Activated CD4-positive, alpha-beta T cell treated with anti-CD3 and anti-CD28 coated beads for 36 hours (primary cell): ENCODE measurements at places on chromosomes 12 and 14.
A peak's percentile ranks its signal among the peaks of the same experiment; 100 is the strongest.

DNA sequence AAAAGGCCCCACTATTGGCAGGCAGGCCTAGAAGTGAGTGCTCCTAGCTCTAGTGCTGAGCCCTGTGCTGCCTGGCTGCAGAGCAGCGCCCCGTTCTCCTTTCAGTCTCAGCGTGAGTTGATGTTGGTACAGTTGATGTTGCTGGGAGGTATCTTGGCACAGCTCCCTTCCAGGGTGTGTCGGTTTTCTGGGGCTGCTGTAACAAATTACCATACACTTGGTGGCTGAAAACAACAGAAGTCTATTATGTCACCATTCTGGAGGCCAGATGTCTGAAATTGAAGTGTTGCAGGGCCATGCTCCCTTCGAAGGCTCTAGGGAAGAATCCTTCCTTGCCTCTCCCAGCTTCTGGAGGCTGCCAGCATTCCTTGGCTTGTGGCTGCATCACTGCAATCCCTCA is 151.4 kb downstream of the TSPAN9 start:
- no peak for DNase-seq

- DNase-seq, result no peak
Measured at GRCh38 chr14:69754487-69754886, 12.5 kb upstream of the SRSF5 start.

DNA sequence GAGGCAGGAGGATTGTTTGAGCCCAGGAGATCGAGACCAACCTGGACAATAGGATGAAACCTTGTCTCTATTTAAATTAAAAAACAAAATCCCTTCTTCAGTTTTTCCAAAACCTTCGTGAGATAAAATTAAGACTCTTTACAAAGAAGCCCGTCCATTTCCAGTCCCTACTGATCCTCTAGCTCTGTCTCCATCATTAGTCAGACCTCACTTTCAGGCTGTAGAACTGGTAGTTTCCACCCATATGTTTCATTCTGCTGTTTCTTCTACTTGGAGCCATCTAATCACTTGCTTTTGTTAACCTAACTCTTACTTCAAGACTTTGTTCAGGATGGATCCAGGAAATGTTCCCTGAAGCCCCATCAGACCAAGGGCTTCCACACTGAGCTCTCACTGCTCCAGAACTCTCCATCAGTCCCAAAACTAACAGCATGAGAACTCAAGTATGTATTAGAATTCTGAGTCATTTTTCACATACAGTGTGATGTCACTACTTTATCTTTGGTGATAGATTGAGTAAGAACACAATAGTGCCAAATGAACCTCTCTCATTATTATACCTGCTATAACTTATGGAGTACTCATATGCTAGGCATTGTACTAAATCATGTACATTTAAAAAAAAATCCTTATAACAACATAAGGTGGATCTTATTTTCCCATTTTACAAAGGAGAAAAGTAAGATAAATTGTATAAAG is 90.8 kb downstream of the PRICKLE1 start:
- DNase-seq, result no peak

GRCh38 chr14:102121567-102121966 is 18.1 kb upstream of the WDR20 start:
- no peak for DNase-seq

DNA sequence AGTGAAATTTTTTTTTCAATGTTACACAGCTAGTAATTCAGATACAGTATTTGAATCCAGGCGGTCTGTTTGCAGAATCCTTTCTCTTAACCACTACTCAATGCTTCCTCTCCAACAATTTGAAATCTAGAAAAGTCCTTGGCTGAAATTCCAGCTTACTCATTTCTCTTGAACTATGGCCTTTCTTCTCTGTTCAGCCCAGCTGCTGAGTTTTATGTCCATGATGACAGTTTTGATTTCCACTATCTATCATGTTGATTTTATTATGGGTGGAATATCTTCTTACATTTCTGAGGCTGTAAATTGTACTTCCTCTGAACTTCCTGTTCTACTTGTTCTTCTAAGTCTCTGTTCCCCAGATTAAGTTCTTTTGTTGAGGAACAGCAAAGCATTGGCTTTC is 315.3 kb downstream of the DIO2 start:
- DNase-seq, result no peak

- DNase-seq, result peak; percentile 45
Measured at GRCh38 chr12:4909734-4910501, at the start of gene KCNA1. TSS of gene KCNA1 (plus strand) at chr12:4909905. CDS start at chr12:4911379, 1,474 bp downstream.

- no peak for DNase-seq
Measured at GRCh38 chr12:75192196-75192595, 17.4 kb downstream of the KCNC2 start.

- no peak for DNase-seq
Measured at GRCh38 chr12:103326190-103326589, 169.6 kb downstream of the C12orf42 start.

DNA sequence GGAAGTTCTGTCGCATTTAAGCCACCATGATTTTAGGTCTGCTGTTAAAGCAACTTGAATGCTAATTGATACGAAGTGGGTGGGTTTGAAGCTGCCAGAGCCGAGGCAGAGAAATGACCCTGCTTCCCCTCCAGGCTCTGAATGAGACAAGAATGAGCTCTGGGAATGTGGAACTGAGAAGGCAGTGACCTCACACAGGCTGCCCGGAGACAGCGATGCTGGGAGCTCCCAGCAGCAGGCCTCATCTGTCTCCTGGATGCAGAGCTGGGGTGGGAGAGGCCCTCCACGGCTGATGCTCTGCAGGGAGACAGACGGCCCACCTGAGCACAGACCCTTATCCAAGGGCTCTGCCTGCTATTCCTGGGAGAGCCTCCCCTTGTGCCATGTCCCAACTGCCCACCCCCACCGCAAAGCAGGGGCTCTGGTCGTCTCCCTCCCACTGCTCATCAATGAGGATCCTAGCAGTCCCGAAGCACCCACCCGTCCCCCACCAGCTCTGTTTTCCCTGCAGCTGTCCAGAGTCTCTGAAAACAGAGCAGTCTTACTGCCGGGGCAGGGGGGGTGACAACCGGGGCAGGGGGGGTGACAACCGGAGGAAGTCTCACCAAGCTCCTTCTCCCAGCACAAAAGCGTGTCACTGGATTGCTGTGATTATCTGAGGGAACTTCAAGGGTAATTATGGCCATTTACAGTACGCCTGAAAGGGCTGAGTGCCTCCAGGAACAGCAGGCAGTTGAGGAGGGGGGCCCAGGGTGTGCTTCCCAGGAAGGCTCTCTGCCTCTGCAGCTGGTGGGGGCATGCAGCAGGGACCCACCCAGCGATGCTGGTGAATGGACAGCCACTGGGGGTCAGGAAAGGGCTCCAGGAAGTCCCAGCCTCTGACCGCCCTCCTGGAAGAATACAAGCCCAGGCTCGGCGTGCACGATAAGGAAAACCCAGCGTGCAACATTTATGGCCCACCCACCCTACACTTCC is 67.8 kb downstream of the CHGA start:
- DNase-seq, result no peak

DNA sequence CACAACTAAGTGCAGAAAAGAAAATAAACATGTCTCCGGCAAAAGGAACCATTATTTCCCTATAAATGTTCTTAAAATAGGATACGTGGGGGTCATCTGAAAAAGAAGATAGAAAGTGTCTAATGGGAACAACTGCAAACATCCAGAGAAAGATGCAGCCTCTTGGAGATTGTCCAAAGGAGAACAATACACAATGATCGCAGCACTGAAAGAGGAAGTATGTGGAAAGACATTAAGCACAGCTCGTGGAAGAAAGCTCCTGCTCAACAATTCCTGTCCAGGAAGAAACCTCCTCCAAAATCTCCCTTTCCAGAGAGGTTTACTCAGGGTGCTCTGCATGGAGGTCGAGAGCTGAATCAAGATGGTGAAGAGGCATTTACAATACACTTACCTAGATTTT is 2.5 kb upstream of the LALBA start:
- no peak for DNase-seq

DNA sequence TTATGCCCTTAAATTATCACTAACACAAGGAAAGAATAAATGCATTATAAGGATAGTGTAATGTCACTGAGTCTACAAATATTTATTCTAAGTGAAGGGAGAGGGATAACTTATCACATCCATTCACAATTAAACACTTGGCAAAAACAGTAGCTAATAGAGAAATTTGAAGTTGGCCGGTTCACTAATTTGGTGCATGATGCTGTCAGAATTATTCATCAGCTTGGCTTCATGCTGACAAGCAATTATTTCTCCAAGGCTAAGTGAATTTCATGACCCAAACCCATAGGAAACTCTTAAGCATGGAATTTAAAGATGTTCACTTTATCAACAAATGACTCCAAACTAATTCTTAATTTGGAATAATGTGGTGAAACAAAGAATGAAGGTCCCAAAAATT is 25.0 kb upstream of the NR1H4 start:
- DNase-seq, result no peak

DNA sequence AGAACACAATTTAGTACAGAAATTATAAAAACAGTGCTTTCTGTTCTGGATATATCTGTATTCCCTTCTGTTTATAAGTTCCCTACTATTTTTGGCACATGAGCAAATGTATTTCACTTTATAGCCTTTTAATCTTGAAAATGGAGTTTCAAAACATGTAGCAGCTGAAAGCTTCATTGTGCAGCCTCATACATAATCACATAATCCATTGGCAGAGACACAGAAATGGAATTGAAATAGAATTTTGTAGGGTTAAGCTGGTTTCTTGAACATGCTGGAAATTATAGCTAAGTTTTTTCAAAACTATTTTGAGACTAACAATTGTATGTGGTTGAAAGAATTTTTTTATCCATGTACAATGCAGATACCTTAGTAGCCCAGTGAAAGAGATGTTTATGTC is 614.3 kb upstream of the MDGA2 start:
- no peak for DNase-seq

DNA sequence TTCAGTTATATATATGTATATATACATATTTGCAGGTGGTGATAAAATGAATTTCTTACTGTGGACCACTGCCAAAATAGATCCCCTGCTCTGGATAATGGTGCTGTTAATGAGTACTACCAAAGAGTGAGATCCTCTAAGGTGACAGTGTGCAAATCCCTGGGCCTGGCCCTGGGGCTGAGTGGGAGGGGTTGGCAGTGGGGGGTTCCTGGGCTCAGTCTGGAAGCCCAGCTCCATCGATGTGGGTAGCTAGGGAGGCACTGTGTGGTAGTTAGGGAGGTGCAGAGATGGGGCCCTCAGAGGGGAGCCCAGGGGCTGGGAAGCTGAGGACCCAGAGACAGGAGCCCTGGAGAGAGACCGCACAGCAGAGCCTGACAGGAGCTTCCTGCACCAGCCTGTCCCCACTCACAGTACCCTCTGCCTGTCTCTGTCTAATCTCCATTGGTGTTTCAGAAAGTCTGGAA is 9.1 kb downstream of the KRT8 start:
- no peak for DNase-seq

DNA sequence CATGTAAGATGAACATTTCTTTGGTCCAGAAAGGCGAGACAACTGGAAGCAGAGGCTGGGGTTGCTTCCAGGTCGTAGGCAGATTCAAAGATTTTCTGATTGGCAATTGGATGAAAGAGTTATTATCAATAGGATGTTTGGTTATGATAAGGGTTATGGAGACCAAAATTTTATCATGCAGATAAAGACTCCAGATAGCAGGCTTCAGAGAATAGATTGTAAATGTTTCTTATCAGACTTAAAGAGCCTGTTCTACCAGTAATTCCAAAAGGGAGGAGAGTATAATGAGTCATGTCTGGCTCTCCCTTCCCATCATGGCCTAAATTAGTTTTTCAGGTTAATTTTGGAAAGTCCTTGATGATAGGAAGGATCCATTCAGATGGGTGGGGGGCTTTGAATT is 55.6 kb downstream of the C14orf39 start:
- DNase-seq, result no peak

DNA sequence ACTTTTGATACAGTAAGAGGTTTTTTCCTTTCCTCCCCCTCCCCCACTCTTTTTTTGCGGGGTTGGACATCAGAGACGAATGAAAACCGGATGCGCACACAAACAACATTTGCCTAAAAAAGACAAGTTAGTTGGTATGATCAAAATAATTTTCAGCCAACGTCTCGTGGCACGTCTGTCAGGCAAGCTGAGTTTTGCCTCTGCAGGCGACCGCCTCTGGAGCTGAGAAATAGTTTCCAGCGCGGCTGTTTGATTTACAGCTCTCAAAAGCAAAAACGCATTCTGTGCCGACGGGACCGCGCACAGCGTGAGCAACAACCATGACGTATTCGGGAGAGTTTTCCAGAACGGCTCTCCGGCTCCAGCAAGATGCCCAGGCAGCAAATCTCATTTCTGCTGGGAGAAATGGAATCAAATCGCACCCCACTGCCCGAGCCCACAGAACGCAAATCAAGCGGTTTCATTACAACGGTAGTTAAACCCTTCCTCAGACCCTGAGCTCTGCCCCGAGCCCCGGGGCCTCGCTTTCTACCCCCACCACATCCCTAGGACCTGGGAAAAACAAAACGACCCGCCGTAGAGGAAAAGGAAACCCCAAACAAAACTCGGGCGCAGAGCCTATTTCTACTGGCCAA is 14.2 kb upstream of the CALM1 start:
- DNase-seq, result peak; percentile 87

DNA sequence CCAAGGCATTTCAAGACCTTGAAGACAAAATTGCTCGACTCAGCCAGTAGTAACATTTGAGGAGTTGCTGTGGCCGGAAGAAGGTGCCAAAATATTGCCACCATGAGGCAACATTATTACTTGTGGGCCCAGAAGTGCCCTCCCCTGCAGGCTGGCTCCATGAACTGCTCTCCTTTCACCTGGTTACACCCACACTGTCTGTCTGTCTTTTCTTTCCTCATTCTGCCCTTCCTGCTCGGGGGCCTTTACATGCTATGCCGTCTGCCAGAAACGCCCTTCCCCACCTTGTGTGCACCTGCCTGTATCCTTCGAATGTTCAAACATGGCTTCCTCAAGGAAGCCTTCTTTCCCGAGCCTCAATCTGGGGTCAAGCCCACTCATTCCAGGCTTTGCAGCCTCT is 224.2 kb upstream of the DIO3 start:
- DNase-seq, result no peak

DNA sequence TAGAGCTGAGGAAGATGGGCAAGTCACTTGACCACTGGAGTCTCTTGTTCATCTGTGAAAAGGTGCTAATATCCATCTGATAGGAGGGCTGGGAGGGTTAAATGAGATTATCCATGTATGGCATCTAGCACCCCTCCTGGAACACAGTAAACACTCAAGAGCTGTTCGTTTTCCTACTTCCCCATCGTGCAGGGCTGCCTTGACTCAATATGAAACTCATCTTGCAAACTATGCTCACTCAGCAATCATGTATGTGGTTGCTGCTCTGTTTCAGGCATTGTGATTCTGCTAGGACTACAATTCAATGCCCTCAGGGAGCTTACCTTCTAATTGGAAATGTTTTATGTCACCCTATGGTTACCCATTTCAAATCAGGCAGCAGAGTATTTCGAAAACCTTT is 395.6 kb downstream of the BCAT1 start:
- no peak for DNase-seq

DNA sequence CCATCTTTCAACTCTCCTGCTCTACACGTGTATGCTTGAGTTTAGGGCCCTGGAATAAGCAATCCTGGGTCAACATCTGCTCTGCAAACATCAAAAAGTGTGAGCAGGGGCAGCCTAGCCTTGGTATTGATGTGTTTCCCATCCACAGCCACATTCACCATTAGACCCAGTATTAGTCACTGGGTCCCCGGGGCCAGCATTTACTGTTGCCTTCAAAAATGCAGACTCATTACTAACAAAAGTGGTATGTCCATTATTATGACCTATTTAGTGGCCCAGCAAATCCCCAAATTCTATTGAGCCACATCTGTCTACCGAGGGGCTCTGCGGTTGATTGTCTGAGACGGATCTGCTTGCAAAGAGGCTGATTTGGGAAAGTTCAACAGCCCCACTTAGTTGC is 661.8 kb downstream of the DIO2 start:
- no peak for DNase-seq
